NCI-H1436 treated with DMSO at 0.1 percent for 48 hours (cell line): ENCODE measurements at places on chromosomes 5 and 9.
A peak's percentile ranks its signal among the peaks of the same experiment; 100 is the strongest.

DNA sequence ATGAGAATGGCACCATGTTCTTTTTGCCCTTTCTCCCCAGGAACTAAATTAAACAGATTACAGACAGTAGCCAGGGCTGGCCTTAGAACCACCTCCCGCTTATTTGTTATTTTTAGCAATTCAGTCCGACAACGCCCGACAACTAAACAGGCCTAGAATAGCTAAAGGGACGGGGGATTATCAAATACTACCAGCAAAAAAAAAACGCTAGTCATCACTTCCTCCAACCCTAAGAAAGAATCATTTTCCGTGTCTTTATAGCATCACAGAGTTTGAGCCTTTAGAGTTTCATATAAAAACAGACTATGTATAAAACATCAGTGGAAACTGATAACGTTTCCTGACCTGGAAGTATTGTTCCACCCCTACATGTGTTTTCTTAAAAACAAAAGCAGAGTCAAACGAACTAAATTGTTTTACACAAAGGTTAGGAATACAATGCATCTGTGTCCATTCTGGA, 35.3 kb downstream of the PFDN1 start:
- no peak for DNase-seq

DNA sequence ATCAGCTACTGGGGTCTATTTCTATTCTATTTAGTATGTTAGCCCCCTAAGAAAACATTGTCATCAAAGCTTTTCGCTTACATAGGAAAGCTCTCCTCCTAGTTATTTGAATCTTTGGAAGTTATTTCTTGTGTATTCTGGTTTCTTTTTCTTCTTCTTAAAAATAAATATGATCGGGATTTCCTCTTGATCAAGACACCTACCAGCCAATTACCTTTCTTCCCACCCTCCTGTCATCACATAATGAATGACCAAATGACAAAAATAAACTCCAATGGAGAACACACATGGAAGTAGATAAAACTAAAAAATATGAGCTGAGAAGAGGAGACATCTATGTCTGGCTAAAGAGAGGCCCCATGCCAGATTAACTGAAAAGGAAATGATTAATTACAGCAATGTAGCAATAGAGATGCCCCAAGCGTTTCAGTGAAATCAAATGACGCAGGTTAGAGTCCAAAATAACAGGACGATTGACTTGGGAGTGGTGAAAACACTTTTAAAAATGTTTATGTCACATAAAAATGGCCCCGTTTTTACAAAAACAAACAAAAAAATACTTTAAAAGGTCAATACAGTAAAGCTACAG, 59.5 kb upstream of the PCSK1 start:
- no peak for DNase-seq

DNA sequence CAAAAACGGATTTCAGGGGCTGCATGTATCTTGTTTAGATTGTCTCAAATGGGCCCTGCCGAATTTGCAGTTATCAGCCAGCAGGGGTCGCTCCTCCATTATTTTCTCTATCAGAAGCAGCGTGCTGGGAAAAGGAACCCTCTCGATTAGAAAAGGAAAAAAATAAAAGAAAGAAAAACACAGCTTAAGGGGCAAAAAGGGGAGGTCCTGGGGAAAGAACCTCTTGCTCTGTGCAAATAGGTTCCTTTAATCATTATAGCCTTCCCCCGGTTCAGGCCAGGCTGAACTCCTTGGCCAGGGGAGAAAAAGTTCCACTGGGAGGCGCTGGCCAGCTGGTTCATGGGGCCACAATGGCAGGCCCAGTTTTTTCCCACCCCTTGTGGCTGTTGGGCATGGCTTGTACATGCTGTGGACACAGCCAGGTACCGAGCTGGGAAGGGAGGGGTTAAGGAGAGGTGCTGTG, 25.0 kb upstream of the CAPSL start:
- DNase-seq = no peak

DNA sequence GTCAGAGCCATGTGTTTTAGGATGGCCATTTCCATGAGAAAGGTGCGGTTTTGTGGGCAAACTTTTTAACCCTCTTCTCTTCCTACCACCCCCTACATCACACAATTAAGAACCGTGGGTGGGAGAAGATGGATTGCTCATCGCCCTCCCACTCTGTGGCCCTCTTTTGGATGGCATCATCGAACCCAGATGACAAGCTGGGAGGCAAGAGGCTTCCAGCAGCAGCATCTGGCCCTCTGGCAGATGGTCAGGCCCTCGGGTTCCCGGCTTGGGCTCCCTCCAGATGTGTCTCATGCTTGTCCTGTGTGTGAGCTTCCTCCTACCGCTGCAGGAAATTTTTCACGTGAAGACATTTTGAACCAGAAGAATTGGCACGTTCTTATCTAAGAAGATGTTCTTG, 199.9 kb downstream of the EBF1 start:
- DNase-seq = no peak

DNA sequence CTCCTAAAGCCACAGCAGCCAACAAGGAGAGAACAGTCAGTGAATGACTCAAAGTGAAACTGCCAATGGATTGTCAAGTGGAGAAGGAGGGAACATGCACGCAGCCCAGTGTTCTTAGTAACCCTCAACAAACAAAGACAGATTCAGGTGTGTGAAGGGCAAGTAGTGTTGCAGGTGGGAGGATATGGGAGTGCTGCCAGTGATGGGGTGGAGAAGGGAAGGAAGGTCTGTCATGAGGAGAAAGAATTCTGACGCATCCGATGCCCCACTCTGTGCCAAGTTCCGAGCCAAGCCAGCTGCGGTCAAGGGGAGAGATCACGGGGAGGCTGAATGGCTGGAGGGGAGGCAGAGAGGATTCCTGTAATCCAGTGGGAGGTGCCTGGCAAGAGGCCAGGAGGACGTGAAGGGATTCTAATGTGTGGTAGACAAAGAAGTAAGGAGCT, 56.5 kb downstream of the CAST start:
- DNase-seq = no peak

DNA sequence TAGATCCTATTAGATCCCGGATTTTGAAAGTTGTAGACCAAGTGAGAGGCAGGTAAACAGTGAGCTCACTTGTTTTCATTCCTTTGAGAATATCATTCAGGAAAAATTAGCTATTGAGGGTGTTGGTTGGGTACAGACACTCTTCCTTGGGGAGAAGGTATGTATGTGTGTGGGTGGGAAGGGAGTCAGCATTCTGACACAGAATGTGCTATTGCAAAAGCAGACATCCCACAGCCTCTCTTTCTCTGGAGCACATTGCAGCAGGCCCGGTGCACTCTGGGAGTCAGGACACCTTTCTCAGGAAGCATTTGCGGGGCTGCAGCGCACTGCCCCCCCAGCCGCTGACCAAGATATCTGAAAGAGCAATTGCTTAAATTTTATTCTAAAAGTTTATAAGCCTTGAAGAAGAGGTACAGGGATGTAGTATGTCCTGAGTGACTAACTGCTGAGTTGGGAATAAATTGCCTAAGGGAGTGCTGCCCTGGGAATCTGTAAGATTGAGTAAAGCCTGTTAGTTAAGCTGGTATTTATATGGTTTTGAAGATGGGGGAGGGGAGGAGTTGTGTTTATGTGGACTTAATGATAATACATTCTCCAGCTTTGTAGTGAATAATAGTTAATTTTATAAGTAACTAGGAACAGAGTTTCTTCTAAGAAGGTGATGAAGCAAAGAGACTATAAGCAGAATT, 5.2 kb downstream of the TNFAIP8 start:
- DNase-seq = no peak

DNA sequence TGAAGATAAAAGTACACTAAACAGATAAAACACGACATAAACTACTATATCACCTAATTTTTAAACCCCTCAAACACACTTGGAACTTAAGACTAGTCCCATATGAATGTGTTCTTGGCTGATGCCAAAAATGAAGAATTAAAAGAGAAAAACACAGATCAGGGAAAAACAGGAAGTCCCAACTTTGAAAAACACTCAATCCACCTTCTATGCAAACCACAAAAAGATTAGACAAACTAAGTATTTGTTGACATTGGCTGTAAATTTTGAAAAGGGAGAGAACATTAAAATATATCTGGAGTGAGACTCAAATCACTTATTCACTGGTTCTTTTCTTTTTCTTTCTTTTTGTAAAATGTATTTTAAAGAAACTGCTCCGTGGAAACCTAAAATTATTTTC, 81.4 kb downstream of the ANKH start:
- DNase-seq = no peak

DNA sequence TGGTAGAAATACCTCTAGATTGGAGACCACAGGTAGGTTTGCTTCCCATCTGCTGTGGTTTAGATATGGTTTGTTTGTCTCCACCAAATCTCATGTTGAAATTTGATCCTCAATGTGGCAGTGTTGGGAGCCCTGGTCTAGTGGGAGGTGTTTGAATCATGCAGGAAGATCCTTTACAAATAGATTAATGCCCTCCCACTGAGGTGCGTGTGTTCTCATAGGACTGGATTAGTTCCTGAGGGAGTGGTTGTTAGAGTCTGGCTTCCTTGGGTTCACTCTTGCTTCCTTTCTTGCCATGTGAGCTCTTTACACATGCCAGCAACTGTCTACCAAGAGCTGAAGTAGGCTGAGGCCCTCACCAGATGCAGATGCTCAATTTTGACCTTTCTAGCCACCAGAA, 391.1 kb upstream of the GRIA1 start:
- DNase-seq = no peak

GRCh38 chr5:179227229-179227579, 118.1 kb downstream of the ADAMTS2 start:
- DNase-seq = no peak

DNA sequence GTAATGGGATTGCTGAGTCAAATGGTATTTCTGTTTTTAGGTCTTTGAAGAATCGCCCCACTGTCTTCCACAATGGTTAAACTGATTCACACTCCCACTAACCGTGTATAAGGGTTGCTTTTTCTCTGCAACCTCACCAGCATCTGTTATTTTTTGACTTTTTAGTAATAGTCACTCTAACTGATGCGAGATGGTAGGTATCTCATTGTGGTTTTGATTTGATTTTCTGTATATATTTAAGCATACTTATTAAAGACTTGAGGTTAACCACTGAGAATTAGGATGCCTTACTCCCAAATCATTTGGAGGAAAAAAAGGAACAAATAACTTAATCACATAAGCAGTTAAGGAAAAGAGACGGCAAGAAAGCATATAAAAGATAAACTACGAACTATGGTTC, 181.6 kb upstream of the FST start:
- DNase-seq = no peak

DNA sequence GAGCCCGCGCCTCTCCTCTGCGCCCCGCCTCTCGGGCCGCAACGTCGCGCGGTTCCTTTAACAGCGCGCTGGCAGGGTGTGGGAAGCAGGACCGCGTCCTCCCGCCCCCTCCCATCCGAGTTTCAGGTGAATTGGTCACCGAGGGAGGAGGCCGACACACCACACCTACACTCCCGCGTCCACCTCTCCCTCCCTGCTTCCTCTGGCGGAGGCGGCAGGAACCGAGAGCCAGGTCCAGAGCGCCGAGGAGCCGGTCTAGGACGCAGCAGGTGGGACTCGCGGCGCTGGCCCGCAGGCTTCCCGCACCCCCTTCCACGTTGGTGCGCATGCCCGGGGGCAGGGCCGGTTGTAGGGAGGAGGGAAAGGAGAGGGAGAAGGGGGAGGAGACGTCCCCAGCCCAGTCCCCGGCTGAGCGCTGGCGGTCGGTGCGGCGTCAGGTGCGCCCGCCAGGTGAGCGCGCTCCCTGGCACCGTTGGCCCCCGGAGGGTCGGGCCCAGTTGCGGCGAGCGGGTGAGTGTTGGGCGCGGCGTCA, at the start of gene OCLN:
Gene OCLN, plus strand, starts transcription at position 400 of the 532 bp plus-strand sequence. CDS start 11,455 bp downstream, outside the sequence.
- peak; percentile 20 for DNase-seq

GRCh38 chr5:60671899-60672692, 27.9 kb downstream of the DEPDC1B start:
- no peak for DNase-seq

DNA sequence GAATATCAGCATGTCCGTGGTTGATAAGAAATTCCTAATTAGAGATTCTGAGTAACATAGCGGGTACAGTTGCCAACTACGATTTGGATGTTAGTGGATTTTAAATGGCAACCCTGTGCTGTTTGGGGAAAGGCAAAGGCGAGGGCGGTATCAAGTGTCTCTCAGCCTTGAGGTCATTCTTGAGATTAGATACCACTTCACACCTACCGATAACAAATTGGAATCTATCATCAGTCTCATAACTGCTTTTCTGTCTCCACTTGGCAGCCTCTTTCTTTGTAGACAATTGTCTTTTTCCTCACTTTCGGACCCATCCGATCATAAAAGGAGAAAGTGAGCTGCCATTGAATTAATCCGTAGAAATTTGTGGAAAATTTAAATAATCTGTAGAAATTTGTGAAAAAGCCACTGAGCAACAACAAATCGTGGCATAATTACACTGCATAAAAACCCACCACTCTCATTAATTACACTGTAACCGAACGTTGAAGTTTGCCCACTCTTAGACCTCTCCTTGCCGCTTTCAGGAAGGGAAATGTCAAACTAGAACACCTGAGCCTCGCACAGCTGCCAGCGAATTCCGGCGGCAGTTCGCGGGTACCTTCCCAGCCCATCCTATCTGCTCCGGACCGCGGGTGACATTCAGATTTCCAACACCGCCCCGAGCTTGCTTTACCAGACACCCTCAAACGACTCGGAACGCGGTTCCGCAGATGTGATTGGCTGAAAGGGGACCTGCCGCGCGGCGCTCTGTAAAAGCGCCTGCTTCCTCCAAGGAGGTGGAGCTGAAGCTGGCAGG, 849 bp upstream of the RGMB start:
- DNase-seq = peak; percentile 82

DNA sequence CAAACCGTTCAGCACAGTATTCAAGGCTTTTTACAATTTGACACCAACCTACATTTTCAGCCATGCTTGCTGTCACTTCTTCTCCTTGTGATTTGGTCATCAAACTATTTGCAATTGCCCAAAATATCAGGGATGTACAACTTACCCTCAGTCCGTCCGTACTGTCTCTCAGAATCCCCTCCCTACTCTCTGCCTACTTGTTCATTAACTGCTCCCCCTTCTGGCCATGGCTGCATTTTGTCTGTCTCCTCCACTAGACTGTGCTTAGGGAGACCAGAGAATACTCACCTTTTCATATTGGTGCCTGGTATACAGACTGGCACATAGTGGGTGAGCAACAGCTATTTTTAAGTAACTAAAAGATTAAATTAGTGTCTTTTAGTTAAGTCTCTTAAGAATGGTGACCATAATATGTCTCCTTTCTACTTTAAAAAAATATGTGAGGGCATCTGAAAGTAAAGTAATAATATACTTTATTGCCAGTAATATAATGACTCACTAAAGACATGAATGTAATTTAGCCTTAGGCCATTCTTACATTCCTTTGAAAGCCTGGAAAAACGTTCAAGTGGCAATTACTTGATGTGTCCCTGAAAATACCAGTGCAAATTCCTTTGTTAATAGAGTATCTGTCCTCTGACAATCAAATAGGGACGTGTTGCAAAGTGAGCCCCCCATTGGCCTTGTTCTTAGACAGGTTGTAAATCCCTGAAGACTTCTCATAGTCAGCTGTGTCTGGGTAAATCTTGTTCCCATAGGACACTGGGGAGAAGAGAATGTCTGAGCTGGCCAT, 27.8 kb downstream of the PRLR start:
- no peak for DNase-seq

- DNase-seq = no peak
Measured at GRCh38 chr5:107646418-107646817, 24.3 kb downstream of the EFNA5 start.
